Thoracic aorta (tissue), 2 donors: ENCODE measurements at places on chromosomes 12 and 14. TPM values are rescaled to one million over a fixed set of nuclear protein-coding genes. Genes with fewer than 3 reads are reported as not detected.

FIGNL2 gene
- 0.28 TPM for total RNA-seq

GLI1 gene
- total RNA-seq, result 1.7 TPM

MYH6 gene
- total RNA-seq, result not detected

GRCh38 chr12:104695453-104696148 is 238.9 kb downstream of the CHST11 start:
- DNase-seq, result peak; percentile 58

GRCh38 chr12:58087423-58088127 is 146.2 kb downstream of the ATP23 start:
- no peak for DNase-seq

GRCh38 chr14:28375295-28375694 is 391.3 kb upstream of the FOXG1 start:
- DNase-seq, result no peak

- DNase-seq, result no peak
Measured at GRCh38 chr12:34603382-34604035, 581.2 kb downstream of the ALG10 start.

DNA sequence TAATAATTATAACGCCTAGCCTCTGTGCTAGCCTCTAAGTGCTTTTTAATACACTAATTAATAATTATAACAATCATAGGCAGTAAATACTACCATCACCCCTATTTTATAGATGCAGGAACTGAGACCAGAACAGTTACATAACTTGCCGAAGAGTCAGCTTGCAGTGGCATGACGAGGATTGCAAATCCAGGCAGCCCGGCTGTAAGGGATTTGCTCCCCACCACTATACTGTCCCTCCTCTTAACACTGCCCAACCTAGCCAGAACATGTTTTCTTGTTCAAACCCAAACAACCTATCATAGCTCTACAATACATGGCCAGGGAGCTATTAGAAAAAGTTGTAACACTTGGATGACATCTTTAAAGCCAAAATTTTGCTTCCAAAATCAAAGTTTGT is 33.9 kb upstream of the VASH1 start:
- no peak for DNase-seq

- DNase-seq, result no peak
Measured at GRCh38 chr12:93502802-93503623, 35.7 kb downstream of the MRPL42 start.
